NCI-H1048 (cell line): ENCODE measurements at places on chromosomes 3 and 15.

DNA sequence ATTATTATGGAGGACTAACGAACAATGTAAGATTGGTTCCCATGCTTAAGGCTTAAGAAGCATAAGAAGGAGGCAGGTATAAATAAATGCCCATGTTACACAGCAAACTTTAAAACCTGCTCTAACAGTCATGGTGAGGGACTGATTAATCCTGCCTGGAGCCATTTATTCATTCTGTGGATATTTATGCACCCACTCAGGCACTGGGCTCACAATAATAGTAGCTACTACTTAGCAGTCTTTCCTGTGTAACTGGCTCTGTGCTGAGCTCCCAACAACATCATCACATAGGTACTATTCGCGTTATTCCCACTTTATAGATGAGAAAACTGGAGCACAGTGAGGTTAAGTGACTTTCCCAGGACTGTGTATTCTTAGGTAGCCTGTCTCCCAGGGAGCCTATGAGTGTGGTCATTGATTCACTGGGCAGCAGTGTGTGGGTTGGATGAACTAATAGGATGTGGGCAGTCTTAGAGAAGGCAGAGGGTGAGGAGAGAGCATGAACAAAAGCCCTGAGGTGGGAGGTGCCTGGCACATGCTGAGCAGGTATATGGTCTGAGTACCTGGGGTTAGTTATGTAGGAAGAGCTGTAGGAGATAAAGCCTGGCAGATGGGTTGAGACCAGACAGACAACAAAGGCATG is 44.1 kb upstream of the UMPS start:
- no peak for DNase-seq

- no peak for DNase-seq
Observed at GRCh38 chr3:8298021-8298954, 203.3 kb upstream of the LMCD1 start.

DNA sequence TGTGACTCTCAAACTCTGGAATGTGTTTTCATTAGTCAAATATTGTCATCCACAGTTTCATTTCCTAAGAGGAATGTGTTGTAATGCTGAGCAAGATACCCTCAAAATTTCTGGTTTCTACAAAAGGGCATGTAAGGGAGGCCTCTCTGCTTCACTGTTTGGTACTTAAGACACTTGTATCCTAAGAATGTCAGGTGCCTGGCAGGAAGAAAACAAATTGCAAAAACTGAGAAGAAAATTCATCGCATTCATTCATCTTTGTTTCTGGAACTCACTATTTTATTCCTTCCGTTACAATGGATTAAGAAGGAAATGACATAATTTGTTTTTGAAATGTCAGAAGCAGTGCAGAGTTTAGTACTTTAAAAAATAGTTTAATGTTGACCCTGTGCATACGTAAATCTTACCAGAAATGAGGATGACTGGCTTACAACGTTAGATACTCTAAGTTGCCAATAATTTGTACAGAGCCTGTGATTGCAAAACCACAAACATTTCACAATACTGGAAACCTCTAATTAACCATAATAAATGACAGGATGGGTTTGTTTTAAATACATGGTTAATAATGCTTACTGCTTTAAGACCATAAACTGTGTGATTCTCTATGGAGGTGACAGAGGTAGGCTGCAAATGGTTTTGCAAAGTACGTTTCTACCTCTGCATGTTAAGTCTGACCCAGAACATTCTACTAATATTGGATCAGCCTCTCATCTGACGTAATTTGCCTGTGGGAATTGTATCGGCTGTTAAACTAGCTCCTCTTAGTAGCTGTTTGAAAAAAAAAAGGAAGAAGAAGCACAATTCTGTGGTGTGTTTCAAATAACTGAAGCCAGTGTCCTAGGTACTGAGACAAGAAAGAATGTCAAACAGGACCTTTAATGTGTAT is 477.8 kb downstream of the RBMS3 start:
- no peak for DNase-seq

DNA sequence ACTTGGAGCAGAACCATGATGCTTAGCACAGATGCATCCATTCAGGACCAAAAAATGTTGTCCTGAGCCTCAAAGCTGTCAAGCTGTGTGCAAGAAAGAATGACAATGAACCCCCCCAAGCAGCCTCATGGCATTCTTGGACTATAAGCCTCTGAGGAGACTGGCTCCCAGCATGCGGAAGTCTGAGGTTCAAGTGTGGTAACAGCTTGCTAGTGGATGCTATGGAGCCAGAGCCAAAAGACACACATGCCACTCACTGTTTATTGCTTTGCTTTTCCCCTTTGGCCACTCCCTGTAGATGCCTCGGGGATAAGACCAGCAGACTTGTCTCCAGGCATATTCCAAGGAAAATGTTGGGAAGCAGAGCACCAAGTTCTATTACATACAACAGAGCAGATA is 38.2 kb upstream of the SNRK start:
- no peak for DNase-seq

DNA sequence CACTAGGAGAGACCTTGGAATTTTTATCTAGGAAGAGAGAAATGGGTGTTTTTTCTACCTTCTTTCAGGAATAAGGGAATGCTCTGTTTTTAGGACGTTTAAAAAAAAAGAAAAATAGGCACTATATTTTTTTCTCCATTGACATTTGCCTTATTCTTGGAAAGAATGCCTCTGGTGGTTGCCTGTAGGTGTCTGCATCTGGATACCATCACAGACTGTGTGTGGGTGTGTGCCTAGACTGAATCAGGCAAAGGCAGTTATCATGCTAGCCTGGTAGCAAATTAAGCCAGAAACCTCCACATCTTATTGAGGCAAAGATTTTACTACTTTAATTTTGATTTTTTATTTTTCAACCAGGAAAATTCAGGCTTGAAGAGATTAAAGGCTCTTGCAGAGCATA is 513.6 kb upstream of the KCNMB2 start:
- no peak for DNase-seq

DNA sequence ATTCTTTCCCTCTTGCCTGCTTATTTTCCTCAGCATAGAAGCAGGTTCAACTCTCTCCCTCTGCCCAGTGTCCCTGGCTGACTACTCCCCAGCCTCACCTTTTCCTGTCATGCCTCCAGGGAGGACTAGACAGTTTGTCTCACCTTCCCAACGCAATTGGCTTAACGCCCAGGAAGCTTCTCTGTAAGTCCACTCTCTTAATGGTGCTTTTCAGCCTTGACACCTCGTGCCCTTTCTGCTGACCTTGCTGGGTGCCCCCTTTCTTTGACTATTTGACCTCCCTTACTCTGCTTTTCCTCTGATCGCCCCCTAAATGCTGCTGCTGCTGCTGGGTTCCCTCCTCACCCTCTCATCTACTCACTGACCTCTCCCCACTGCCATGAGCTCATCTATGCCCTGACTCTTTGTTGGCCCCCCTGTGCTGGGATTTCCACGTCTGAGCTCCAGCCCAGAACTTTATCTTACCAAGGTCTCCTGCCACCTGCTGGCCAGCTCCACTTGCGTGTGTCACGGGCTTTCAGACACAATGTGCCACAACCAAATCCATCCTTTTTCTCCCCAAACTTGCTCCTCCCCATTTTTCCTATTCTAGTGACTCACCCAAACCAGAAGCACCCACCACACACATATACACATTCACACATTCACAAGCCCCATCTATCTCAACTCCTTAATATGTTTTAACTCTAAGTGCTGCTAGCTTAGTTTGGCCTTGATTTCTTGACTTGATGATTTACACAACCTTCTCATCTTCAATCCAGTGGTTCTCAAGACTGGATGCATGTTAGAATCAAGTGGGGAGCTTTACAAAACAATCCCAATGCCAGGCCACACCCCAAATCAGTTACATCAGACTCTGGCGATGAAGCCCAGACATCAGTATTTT is 16.6 kb downstream of the EPB42 start:
- no peak for DNase-seq

DNA sequence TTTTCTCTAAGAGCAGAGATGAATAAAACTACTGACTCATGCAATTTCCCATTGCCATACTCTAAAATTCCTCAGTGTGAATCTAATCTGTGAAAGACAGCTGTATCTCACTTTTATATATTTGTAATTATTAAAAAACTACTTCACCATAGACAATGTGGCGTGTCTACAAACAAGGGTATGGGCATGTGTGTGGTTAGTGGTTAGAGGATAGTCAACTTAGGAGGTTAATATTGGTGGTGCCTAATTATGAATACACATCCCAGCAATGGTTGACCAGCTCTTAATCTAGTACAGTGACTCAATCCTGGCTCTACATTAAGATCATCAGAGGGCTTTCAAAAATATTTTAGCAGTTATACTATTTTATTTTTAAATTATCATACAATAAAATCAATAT is 94.5 kb downstream of the GOLIM4 start:
- no peak for DNase-seq

- no peak for DNase-seq
Observed at GRCh38 chr3:61030469-61031035, 220.7 kb downstream of the FHIT start.
